ENCODE measurements at places on chromosomes 5 and 9. TPM values are rescaled to one million over a fixed set of nuclear protein-coding genes. Genes with fewer than 3 reads are reported as not detected.

Gene PLCXD3
- polyA plus RNA-seq = 0.27 TPM

Gene EPB41L4A
- polyA plus RNA-seq = 1.9 TPM

Gene TICAM2
- polyA plus RNA-seq = 0.27 TPM

DNA sequence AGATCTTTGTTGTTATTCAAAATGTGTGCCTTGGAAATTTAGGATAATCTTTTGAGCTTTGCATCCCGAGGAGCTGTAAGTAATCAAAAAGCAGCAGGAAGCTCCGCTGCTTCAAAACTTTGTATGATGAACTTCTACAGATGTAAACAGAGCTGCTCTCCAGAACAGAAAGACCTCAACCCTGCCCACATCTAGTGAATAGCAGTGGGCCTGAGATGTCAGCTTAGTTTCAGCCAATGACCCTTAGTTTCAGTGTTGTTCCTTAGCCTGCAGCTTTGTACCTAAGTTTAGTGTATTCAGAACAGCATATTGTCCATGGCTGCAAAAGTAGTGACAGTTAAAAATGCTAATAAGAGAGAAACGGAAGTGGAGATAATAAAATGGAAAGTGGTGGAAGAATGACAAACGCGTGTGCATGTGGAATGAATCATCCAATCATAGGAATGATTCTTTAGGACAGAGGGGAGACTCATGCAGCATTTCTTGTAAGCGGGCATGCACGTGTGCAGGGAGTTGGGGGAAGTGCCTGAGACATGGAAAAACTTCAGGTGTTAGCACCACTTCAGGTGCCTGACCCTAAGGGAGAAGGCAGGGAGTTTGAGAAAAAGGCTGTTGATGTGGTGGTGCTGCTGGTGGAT is 24.9 kb downstream of the SNX24 start:
- H3K36me3 ChIP-seq = no peaks in the 10 kb centered on the region
- H3K4me1 ChIP-seq = no peaks in the 10 kb centered on the region
- DNase-seq = no peak
- H3K4me3 ChIP-seq = no peak overlapping the region

Gene TMC1
- not detected for polyA plus RNA-seq

DNA sequence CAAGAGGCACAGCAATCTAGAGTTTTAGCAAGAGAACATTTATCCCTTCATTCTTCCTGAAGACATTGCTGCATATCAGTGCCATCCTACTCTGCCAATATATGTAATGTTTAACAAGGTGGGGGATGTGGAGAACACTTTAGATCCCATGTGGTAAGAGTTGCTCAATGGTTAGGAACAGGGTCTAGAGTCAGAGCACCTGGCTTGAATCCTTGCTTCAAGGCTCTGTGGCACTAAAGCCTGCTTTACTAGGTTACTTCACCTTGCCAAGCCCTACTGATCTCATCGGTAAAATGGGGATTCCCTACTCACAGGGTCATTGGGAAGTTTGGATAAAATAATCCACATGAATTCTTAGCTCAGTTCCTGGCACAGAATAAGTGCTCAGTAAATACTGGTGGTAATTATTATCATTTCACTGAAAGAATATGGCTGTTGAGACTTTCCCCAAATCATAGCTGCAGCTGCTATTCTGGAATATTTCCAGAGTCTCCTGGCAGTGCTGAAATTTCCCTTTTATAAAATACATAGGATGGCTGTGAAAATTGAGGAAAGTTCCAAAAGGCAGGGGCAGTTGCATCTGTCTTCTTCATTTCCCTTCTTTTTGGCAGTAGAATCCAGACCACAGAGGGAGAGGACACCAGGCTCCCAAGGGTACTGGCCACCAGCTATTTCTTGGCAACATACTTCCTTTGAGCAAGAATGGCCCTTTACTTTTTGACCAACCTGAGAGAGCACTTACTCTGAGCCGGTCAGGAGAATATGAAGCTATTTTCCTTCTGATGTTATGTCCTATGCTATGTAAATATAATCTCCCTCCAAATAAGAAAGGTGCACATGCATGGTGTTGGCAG is 142.8 kb downstream of the PALM2AKAP2 start:
- no peaks in the 10 kb centered on the region for H3K27me3 ChIP-seq
- no peak overlapping the region for H3K27ac ChIP-seq

DNA sequence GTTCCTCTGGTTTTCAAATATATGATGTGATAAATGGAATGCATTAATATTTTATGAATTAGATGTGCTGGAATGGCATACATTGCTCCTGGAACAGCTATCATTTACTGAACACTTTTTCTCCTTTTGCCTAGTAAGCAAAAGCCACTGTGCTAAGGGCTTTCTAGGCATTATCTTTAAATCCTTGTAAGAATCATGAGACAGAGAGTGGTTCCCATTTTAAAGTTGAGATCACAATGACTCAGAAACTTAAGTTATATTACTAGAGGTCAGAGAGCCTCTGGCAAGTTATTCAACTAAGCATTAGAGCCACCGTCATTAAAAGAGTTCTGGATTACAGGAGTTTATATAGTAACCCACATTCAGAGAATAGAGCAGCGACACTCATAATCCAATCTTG is 26.7 kb upstream of the FSD1L start:
- H3K36me3 ChIP-seq = no peaks in the 10 kb centered on the region
- no peak overlapping the region for H3K27ac ChIP-seq
- H3K27me3 ChIP-seq = no peaks in the 10 kb centered on the region
- H3K4me3 ChIP-seq = no peak overlapping the region
- H3K4me1 ChIP-seq = no peaks in the 10 kb centered on the region

- no peak overlapping the region for H3K27ac ChIP-seq
- H3K4me3 ChIP-seq = no peak overlapping the region
- H3K27me3 ChIP-seq = no peaks in the 10 kb centered on the region
- H3K4me1 ChIP-seq = no peaks in the 10 kb centered on the region
Measured at GRCh38 chr9:116032683-116033440, 120.7 kb upstream of the PAPPA start.

- no peaks in the 10 kb centered on the region for H3K36me3 ChIP-seq
- no peak overlapping the region for H3K4me3 ChIP-seq
- H3K27me3 ChIP-seq = no peaks in the 10 kb centered on the region
Measured at GRCh38 chr5:121533814-121534213, 317.9 kb upstream of the FTMT start.

Gene LCN9
- not detected for polyA plus RNA-seq

- H3K36me3 ChIP-seq = no peaks in the 10 kb centered on the region
- no peak overlapping the region for H3K27ac ChIP-seq
- DNase-seq = no peak
Measured at GRCh38 chr5:68196876-68197275, 18.7 kb upstream of the PIK3R1 start.

Measured in small intestine (tissue), 16 donors.